ENCODE measurements at places on chromosomes 1 and 21.

GRCh38 chr1:235806123-235806522 lies 60.6 kb downstream of the LYST start:
- DNase-seq = no peak

- DNase-seq = no peak
Observed at GRCh38 chr1:94068096-94068998, 52.6 kb downstream of the ABCA4 start.

DNA sequence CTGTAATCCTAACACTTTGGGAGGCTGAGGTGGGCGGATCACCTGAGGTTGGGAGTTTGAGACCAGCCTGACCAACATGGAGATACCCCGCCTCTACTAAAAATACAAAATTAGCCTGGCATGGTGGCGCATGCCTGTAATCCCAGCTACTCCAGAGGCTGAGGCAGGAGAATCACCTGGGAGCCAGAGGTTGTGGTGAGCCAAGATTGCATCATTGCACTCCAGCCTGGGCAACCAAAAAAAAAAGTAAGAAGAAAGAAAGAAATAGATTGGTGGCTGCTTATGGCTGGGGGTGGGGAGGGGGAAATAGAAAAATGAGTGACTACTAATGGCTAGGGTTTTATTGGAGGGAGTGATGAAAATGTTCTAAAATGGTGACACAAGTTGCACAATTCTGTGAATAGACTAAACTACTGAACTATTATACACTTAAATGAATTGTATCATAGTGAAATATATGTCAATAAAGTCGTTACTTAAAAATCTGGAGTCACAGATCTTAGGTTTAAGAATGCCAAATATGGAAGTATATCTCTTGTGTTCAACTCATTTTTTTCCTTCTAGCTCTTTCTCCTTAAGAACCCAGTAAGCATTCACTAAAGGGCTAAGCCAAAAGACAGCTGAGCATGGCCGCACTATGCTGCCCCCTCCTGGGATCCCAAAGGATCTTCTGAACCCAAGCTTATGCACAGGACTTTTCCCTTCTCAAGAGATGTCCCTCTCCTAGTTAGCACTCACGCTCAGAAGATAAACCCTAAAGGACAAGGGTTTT lies 3.2 kb upstream of the NPL start:
- DNase-seq = peak; percentile 42

DNA sequence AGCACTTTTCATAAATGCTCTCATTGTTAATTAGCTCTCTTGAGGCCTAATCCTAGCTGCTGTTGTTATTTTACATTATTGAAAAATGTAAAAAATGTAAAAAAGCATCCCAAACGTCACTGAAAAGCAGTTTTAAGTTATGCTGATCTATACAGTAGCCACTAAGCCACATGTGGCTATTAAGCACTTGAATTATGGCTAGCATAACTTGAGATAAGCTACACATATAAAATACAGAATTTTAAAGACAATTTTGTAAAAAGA lies 18.4 kb upstream of the DNASE2B start:
- no peak for DNase-seq

DNA sequence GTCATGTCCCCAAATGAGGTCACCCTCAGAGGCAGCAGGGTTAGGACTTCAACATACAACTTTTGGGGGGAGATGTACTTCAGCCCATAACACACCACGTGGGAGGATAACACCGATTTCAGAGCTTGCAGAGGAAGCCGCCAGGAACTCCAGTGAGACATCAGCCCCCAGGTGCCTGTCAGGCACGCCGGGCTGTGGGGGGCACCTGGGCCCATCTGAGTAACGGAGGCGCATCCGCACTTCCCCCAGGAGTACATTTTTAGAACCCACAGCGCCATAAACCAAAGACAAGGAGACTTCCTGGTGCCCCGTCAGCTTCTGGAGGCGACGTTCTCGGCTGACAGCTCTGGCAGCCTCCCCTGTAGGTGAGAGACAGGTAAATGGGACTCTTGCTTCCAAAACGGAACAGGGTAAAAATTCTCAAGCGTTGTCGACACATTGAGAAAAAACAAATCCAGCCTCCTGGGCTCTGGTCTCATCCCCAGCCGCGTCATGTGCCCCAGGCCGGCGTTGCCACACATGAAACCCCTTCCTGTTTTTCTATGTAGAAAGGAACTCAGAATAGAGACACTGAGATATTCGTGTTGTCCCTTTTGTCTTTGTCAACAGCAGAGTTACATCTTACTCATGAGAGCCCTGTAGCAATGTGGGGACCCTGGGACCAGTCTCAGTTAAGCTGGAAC lies 93.3 kb downstream of the PDE9A start:
- DNase-seq = no peak

DNA sequence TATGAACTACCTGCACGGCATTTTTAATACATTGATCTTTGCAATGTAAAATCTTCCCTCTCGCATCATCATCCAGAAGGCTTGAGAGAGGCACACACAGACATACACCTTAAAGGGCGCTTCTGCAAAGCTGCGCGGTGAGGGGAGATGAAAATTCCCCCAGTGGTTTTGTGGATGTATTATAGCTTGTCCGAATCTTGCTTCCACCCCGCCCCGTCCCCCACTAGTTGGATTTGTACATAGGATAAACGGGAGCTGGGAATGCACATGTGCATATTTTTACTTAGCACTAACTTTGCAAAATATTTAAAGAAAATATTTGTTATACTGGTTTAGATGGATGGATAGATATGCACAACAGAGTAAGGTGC lies 542 bp upstream of the ASTN1 start:
- no peak for DNase-seq

- DNase-seq = no peak
Observed at GRCh38 chr21:25961042-25961441, 209.5 kb downstream of the APP start.

- no peak for DNase-seq
Observed at GRCh38 chr1:206867716-206868115, 2.3 kb downstream of the IL20 start.

DNA sequence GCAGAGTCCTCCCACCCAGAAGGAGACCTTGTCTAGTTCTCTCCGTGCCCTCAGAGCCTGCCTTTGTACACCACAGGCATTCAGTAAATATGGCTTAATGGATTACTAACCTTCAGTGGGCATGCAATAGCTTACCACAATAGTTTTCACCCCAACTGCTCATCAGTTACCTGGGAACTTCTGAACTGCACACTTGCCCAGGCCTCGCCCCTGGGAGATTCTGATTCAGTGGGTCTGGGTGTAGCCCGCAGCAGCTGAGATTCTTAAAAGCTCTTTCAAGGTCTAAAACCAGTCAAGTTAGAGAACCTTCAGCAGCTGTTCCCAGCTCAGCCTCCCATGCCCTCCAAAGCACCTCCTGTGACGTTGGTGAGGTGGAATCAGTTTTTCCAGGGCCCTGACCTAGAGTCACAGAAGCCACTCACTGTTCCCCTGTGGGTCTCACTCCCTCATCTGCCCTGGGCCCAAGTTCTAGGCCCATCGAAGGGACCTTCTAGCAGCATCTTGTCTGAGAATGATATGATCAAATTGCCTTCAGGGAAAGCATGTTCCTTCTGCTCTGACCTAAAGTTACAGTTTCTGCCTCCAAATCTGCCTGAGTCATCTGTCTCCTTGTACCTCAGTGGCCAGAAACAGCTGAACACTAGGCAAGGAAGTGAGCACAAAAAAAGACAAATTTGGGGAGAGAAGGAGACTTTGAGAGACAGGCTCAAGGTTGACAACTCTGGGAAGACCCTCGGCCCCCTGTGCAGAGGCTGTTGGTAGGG lies 10.8 kb downstream of the ASAP3 start:
- DNase-seq = no peak

DNA sequence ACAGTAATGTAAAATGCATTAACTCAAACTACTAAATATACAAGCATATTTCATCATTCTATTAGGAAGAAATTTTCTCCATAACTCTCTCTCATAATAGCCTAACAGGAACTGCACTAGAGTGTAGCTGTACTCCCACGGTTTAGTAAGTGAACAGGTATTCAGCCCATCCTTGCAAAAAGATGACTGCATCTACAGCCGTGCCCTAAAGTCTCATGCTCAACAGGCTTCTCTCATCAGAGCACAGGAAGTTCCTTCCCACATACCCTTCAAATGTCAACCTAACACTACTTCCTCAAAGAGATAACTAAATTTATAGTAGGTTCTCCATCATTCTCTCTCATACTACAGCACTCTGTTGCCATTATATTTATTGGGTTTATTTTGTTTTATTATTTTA lies 251.6 kb downstream of the AKT3 start:
- peak; percentile 30 for DNase-seq

- no peak for DNase-seq
Observed at GRCh38 chr1:160520999-160521398, 2.1 kb downstream of the SLAMF6 start.

DNA sequence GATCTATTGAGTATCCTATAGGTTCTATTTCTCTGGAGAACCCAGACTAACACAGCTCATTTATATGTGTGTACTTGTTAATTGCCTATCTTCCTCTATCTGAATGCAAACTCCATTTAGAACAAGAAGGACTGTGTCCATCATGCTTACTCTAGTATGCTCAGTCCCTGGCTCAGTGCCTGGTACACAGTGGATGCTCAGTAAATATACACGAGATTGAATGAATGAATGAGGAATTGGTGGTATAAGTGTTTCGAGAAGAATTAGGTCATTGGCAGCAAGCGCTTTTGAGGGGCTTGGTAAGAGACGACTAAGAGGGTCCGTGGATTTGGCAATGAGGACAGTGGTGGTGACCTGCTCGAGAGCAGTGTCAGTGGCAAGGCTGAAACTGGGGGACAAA lies 112.5 kb downstream of the CSMD2 start:
- no peak for DNase-seq

DNA sequence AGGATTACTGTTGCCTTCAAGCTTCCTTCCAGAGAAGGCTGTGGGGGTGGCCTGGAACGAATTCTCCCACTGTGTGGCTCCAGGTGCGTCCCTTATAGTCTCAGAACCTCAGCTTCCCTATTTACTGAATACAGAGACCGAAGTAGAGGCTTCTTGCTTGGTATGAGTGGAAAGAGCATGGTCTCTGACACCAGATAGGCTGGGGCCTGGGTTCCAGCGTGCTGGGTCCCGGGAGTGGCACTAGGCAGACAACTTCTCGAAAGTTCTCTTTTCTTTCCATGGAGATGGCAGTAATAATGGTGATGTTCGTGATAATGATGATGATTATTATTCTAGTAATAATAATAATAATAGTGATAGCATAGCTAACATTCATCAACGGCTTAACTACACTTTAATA lies 161.7 kb downstream of the PTPRU start:
- DNase-seq = no peak

DNA sequence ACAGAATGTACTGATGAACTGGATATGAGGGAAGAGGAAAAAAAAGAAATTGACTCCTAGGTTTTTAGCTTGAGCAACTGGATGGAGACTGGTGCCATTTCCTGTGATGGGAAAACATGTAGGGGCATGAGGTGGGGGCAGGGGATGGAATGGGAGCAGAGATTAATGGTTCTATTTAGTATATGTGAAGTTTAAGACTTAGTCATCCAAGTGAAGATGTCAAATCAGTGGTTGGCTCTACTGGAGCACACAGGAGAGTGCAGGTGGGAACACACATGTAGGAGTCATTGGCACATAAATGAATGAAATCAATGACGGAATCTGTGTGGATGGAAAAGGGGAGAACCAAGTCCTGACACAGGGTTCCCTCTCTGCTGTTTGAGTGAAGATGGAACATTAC lies 224.4 kb upstream of the COA6 start:
- no peak for DNase-seq

- no peak for DNase-seq
Observed at GRCh38 chr1:113103977-113104376, 31.0 kb downstream of the LRIG2 start.

- no peak for DNase-seq
Observed at GRCh38 chr1:27655151-27655937, 16.6 kb downstream of the IFI6 start.

GRCh38 chr1:169103480-169103893 lies 3.0 kb upstream of the ATP1B1 start:
- no peak for DNase-seq

GRCh38 chr1:181801617-181802016 lies 259.9 kb downstream of the ZNF648 start:
- no peak for DNase-seq

DNA sequence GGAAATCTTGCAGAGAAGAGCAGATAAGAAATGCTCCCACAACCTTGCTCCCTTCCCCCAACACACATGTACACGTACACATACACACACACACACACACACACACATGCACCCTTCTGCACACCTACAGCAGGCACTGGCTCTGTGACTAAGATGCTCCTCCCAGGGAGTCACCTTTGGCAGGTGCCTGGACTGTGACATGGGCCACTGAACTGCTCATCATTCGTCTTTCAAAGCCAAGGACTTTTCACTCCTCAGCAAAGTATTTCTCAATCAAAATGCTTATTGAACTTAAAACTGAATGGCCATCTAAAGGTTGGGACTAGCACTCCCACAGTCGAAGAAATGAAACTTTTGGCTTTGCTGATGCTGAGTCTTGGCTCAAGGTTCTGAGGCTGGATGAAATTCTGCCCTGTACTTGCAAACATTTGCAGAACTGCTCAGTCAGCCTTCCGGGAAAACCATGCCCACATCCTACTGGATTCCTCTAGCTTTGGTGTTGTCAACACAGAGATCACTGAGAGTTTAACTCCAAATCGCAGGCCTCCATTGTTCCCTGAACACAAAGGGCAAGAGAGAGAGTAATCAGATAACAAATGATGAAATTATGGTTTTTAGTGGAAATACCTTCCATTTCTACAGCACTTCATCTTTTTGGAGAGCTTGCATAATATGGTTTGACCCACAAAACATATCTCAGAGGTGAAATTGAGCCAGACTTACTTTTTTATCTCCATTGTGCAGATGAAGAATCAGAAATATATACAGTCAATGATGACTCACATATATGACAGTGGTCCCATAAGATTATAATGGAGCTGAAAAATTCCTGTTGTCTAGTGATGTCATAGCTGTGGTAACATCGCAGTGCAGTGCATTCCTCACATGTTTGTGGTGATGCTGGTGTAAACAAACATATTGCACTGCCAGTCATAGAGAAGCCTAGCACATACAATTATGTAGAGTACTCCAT lies 72.4 kb upstream of the BCAR3 start:
- peak; percentile 76 for DNase-seq

DNA sequence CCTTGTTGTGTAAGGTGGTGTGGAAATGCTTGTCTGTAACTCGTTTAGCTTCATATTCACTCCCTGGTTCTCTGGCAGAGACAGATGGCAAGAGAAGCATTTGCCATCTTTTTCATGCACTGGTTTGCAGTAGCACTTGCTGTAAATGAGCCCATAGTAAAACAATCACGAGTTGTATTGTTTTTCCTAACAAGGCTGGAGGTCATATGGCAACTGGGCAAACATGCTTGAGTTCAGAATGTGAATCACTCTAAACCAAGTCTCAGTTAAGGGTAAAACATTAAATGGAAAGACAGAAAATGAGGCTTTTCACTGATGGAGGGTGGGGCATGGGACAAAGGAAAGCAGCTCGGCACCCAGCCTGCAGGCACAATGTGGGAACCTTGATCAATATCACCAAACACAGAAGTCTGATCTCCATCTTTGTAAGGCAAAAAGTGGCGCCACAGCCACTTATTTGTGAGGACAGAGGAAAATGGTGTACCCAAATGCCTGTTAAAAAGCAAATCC lies 26.5 kb upstream of the LPAR3 start:
- no peak for DNase-seq

GRCh38 chr1:98203466-98203865 lies 282.6 kb upstream of the DPYD start:
- DNase-seq = no peak

GRCh38 chr1:154346276-154346917 lies 21.1 kb downstream of the ATP8B2 start:
- DNase-seq = no peak

Measured in HFF-Myc (cell line).